ENCODE measurements at places on chromosomes 7 and 10.

DNA sequence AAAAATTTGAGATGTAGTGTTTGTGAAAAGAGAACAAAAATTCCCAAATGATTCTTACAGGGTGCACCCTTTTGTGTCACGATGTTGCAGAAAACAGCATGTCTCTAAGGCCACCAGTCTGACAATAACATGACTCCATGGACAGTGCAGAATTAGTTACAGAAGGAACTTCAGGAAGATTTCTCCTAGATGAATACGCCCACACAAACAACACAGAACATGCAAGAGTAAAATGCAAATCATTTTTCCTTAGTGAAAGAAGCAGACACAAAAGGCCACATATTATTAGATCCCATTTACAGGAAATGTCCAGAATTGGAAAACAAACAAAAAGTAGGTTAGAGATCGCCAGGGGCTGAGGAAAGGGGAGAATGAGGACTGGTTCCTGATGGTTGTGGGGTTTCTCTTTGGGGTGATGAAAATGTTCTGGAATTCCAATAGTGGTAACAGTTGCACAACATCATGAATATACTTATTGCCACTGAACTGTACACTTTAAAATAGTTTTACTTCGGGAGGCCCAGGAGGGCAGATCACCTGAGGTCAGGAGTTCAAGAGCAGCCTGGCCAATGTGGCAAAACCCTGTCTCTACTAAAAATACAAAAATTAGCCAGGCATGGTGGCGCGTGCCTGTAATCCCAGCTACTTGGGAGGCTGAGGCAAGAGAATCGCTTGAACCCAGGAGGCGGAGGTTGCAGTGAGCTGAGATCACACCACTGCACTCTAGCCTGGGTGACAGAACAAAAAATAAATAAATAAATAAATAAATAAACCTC, 10.2 kb downstream of the ZC3HAV1 start:
- no peak for DNase-seq

DNA sequence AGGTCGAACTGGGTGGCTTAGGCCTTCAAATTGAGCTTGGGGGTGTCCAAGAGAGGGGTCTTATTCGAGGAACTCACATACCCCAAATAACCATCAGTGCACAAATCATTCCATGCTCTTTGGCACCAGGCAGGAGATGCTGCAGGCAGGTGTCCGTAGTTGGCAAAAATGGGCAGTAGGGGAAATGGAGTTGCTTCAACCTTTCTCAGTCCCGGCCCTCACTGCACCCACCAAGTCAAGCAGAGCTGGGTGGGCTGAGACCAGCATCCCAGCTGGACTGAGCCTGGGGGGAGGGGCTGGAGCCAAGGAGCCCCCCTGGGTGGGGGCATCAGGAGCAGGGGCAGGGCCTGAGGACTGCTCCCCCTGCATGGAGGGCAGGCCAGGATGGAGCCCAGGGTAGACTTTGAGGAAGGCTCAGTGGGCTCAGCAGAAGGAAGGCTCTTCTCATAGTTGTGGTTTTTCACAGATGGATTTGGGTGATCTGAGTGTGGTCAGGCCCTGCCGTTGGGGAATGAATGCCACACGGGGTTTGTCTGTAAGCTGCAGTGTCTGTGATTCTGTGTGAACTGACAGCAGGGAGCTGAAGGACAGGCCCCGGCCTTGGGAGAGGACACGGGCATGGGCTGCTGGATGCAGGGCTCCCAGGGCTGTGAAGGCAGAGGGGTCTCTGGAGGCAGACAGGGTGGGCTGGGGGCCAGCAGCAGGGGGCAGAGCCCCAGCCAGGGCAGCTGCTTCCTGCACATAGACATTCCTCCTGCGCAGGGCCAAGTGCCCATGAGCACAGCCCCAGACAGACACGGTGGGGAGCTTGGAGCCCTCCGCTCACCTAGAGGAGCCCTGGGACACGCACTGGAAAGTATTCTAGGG, 144.5 kb downstream of the ADCY1 start:
- no peak for DNase-seq

GRCh38 chr7:19069842-19070241, 47.6 kb downstream of the TWIST1 start:
- no peak for DNase-seq

DNA sequence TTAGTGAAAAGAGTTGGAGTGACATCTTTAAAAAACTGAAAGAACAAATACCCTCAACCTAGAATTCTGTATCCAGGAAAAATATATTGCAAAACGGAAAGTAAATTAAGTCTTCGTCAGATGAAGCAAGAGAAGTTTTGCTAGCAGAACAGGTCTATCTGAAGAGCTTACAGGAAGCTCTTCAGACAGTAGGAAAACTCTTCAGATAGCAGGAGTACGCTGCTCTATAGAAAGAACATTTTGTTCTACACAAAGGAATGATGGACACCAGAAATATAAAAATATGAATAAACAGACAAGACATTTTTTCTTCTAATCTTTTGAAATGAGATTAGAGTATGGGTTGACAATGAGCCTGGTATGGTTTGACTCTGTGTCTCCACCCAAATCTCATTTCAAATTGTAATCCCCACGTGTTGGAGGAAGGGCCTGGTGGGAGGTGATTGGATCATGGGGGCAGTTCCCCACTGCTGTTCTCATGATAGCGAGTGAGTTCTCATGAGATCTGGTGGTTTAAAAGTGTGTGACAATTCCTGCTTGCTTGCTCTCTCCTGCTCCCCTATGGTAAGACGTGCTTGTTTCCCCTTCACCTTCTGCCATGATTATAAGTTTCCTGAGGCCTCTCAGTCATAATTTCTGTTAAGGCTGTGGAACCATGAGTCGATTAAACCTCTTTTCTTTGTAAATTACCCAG, 567.3 kb downstream of the AUTS2 start:
- no peak for DNase-seq

GRCh38 chr10:59127991-59128390, 48.5 kb upstream of the PHYHIPL start:
- DNase-seq = no peak

GRCh38 chr10:114172216-114172615, 1.8 kb downstream of the CCDC186 start:
- no peak for DNase-seq

- DNase-seq = no peak
Observed at GRCh38 chr7:7965301-7965700, 3.3 kb upstream of the GLCCI1 start.

GRCh38 chr10:91296471-91296870, 76.0 kb downstream of the PCGF5 start:
- DNase-seq = no peak

DNA sequence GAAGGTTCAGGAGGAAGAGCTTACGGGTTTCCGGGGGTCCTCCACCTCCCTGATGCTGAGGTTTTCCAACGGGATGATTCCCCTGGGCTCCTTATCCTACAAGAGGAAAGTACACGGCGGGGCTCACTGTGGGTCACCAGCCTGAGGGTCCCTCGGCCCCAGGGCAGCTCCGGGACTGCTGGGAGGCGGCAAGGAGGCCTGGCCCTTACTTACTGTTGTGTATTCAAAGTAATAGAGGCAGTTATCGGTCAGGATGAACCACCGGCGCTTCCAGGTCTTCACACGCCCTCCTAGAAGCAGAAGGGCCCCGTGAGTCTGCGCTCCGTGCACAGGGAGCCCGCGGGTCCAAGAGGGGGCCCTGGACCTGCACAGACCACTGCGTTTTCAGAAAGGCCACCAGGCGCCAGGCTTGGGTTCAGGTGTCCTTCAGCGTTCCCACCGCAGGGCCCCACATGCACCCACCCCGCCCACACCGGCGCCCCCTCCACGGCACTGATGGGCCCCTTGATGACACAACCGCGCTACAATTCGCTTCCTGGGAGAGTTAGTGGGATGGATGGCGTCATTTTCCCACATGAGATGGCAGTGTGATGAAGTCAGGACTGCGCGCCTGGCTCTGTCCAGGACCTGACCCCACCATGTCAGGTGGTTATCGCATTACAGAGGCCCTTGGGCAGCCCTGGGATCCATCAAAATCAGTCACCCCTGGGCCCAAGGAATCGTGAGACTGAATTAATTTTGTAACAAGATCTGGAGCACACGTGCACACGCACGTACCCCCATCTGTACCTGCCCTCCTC, 106.7 kb downstream of the CYTH3 start:
- DNase-seq = no peak

GRCh38 chr10:1735562-1735961, 1.8 kb downstream of the ADARB2 start:
- no peak for DNase-seq
